ENCODE measurements at places on chromosomes 4 and X. TPM values are rescaled to one million over a fixed set of nuclear protein-coding genes. Genes with fewer than 3 reads are reported as not detected.

The ANK2 gene
- total RNA-seq, result 1,069 TPM

The TMPRSS11A gene
- not detected for total RNA-seq

The GYPB gene
- total RNA-seq, result not detected

The TKTL2 gene
- total RNA-seq, result 1.9 TPM

The CRLF2 gene
- total RNA-seq, result not detected

The IL3RA gene
- 1.6 TPM for total RNA-seq

The ENAM gene
- total RNA-seq, result not detected

The FAM47B gene
- not detected for total RNA-seq

The STK32B gene
- 38.5 TPM for total RNA-seq

The TBC1D8B gene
- total RNA-seq, result 1.3 TPM

The PDGFRA gene
- total RNA-seq, result 56.7 TPM

The UGT2B11 gene
- total RNA-seq, result not detected

The MAGEC2 gene
- not detected for total RNA-seq

The PAGE1 gene
- not detected for total RNA-seq

The CENPI gene
- 13.5 TPM for total RNA-seq

The CENPVL1 gene
- total RNA-seq, result 2.5 TPM

The SFRP2 gene
- total RNA-seq, result 1.6 TPM

The PAGE4 gene
- not detected for total RNA-seq

The NHSL2 gene
- 1.3 TPM for total RNA-seq

The CBR4 gene
- 59.5 TPM for total RNA-seq

The ESX1 gene
- total RNA-seq, result not detected

The NLRP2B gene
- 0.31 TPM for total RNA-seq

The STK26 gene
- 1.3 TPM for total RNA-seq
